ENCODE measurements at places on chromosomes 3 and 15. TPM values are rescaled to one million over a fixed set of nuclear protein-coding genes. Genes with fewer than 3 reads are reported as not detected.

PAQR5 gene
- total RNA-seq = 0.68 TPM

FAIM gene
- 8.1 TPM for total RNA-seq

EPHA6 gene
- total RNA-seq = 0.36 TPM

GREM1 gene
- 0.07 TPM for total RNA-seq

ECE2 gene
- total RNA-seq = not detected

CYP19A1 gene
- not detected for total RNA-seq

ZMYND10 gene
- 0.21 TPM for total RNA-seq

PRTG gene
- under 0.01 TPM for total RNA-seq

SLC35G2 gene
- 5.8 TPM for total RNA-seq

WDR93 gene
- not detected for total RNA-seq

GPR62 gene
- under 0.01 TPM for total RNA-seq

MAGEL2 gene
- total RNA-seq = not detected

VILL gene
- 45.5 TPM for total RNA-seq

RBP2 gene
- not detected for total RNA-seq

TMOD2 gene
- total RNA-seq = 9.3 TPM

SLC2A2 gene
- not detected for total RNA-seq

BNC1 gene
- total RNA-seq = 61.2 TPM

DZIP1L gene
- total RNA-seq = 0.34 TPM
